ENCODE measurements at places on chromosomes 16 and 17. TPM values are rescaled to one million over a fixed set of nuclear protein-coding genes. Genes with fewer than 3 reads are reported as not detected.

The CCL23 gene
- not detected for total RNA-seq

GRCh38 chr17:14317383-14317782, 16.5 kb downstream of the HS3ST3B1 start:
- peaks cover 3% of the 10 kb centered on the region for H3K4me1 ChIP-seq
- peaks cover 9% of the 10 kb centered on the region for H3K36me3 ChIP-seq
- DNase-seq = no peak
- no peaks in the 10 kb centered on the region for H3K27me3 ChIP-seq
- no peak overlapping the region for H3K27ac ChIP-seq

DNA sequence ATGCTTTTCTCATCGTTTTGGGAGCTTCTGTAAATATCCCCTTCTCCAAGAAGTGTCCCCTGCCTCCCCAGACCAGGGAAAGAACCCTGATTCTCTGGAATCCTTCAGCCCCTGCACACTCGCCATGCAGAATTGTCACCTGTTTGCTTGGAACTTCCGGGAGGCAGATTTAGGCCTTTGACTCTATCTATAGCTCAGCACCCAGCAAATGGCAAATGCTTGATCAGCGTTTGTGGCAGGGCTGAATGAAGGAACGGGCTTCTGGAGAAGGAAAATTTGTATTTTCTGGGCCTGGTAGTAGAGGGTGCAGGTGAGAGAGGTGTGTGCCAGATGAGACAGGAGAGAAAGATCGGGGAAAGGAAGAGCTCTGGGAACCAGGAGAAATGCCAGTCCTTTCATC, 18.3 kb upstream of the CACNG4 start:
- no peaks in the 10 kb centered on the region for H3K27me3 ChIP-seq
- no peak overlapping the region for H3K27ac ChIP-seq
- no peak for DNase-seq
- H3K4me1 ChIP-seq = peaks cover 59% of the 10 kb centered on the region
- H3K36me3 ChIP-seq = no peaks in the 10 kb centered on the region

DNA sequence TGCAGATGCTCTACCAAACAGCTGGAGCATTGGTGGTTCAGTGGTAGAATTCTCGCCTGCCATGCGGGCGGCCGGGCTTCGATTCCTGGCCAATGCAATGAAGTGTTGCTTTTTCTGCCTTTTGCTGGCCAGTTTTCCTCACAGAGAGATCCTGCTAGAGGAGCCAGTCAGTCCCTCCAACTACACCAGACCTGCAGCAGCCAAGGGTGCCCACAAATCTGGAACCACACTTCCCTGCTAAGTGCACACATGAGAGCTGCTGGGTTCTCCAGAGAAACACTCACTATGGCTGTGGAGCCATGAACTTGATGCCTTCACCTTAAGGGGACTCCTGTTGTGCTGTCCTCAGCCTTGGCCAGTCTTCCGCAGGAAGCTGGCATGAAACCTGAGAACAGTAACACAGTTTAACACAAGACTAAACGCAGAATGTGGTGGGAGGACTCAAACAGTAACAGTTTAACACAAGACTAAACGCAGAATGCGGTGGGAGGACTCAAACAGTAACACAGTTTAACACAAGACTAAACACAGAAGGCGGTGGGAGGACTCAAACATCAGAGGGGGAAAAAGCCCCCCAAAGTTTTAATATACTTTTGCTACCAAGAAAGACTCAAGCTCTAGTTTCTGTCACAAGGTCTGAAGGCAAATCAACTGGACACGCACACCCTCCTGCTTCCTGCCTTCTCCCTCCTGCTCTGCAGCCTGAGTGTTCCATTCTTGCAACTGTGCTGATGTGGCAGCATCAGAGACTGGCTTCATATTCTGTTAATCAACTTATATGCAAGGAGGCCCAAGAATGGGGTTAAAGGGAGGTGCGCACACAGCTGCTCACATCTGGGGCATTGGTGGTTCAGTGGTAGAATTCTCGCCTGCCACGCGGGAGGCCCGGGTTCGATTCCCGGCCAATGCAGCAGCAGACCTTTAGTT, 12.0 kb downstream of the VAC14 start:
- DNase-seq = peak; percentile 53
- no peak overlapping the region for H3K27ac ChIP-seq
- H3K27me3 ChIP-seq = no peaks in the 10 kb centered on the region
- H3K36me3 ChIP-seq = peaks cover 23% of the 10 kb centered on the region
- no peak overlapping the region for H3K4me3 ChIP-seq
- no peaks in the 10 kb centered on the region for H3K4me1 ChIP-seq

The MYH11 gene
- total RNA-seq = 0.16 TPM

DNA sequence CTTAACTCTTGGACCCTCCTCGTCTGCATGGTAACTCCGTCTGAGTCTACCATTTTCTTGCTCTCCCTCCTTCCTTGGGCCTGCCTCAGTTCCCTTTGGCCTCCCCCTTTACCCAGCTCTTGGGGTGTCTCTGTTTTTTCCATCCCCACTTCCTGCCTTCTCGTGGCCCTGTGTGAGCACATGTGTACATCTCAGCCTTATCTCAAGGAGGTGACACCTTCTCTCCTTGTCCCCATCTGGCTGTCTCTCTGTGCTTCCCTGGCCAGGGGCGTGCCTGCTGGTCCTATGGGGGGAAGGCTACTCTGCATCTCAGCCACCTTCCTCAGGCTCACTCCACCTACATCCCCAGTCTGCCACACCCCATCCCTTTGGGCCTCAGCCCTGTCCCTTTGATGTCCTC, 6.6 kb downstream of the CTF1 start:
- no peaks in the 10 kb centered on the region for H3K27me3 ChIP-seq
- DNase-seq = no peak
- H3K4me3 ChIP-seq = no peak overlapping the region
- no peak overlapping the region for H3K27ac ChIP-seq
- peaks cover 12% of the 10 kb centered on the region for H3K4me1 ChIP-seq

- no peaks in the 10 kb centered on the region for H3K27me3 ChIP-seq
- no peak overlapping the region for H3K4me3 ChIP-seq
- H3K27ac ChIP-seq = no peak overlapping the region
- H3K4me1 ChIP-seq = peaks cover 5% of the 10 kb centered on the region
Measured at GRCh38 chr16:47565454-47565853, 104.3 kb downstream of the PHKB start.

GRCh38 chr16:11395008-11395948, 50.0 kb downstream of the RMI2 start:
- H3K27me3 ChIP-seq = no peaks in the 10 kb centered on the region
- H3K36me3 ChIP-seq = no peaks in the 10 kb centered on the region
- no peak overlapping the region for H3K27ac ChIP-seq
- no peak for DNase-seq
- peaks cover 13% of the 10 kb centered on the region for H3K4me1 ChIP-seq
- H3K4me3 ChIP-seq = no peak overlapping the region

GRCh38 chr17:38893607-38894006, 23.7 kb downstream of the LASP1 start:
- no peak overlapping the region for H3K27ac ChIP-seq
- H3K4me3 ChIP-seq = no peak overlapping the region
- no peaks in the 10 kb centered on the region for H3K4me1 ChIP-seq
- peaks cover 97% of the 10 kb centered on the region for H3K36me3 ChIP-seq

DNA sequence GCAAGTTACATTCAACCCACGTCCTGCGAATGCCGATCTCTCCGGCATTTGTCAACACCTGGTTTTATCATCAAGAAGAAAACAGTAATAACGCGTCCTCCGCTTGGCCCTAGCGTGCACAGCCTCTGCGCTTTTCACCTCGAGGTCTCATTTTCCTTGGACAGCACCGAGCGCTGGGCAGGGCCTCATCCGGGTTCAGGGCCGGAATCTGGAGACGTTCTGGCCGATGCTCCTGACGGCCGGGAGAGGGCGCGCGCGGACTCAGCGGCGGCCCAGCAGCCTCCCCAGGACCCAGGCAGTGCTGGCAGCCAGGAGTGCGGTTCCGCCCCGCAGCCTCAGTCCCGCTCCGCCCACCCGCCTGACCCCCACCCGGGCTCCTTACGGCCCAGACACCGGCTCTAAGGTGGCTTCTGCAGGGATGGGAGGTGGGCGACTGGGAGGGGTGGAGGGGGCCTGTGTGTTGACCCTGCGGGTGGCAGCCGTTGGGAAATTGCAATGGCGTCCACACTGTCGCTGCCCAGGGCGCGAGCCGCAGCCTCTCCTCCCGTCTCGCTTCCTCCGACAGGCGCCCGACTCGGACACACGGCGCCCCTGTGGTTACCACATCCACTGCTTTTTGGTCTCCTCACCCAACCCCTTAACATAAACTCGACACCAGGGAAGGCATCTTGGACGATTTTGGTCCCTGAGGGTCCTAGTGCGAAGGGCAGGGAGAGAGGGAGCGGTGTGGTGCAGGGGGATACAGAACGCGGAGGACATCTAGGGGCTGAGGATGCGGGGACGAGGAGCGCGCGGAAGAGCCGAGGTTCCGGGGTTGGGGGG, 7.4 kb upstream of the FLYWCH1 start:
- no peaks in the 10 kb centered on the region for H3K27me3 ChIP-seq
- peaks cover 17% of the 10 kb centered on the region for H3K4me1 ChIP-seq
- DNase-seq = peak; percentile 82
- H3K4me3 ChIP-seq = peak overlapping the region; percentile 72

DNA sequence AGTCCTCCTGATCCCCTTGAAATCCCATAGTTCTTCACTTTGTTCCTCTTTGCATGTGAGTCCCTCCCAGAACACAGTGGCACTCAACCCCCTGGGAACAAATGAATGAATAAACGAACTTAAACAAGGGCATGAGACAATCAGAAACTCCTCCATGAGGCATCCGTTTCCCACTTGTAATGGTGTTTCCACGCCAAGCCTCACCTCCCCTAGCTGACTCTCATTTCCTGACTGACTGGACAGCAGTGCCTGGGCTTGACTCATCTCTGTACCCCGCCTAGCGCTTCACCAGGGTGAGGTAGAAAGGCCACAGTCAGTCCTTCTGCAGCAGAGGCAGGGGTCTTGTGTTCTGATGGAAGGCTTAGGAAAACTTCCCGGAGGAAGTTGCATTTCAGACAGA, 14.2 kb downstream of the KIF1C start:
- no peak for DNase-seq

The USP43 gene
- total RNA-seq = 2.1 TPM

Data from SJSA1 (cell line).